ENCODE measurements at places on chromosomes 13 and 19.

DNA sequence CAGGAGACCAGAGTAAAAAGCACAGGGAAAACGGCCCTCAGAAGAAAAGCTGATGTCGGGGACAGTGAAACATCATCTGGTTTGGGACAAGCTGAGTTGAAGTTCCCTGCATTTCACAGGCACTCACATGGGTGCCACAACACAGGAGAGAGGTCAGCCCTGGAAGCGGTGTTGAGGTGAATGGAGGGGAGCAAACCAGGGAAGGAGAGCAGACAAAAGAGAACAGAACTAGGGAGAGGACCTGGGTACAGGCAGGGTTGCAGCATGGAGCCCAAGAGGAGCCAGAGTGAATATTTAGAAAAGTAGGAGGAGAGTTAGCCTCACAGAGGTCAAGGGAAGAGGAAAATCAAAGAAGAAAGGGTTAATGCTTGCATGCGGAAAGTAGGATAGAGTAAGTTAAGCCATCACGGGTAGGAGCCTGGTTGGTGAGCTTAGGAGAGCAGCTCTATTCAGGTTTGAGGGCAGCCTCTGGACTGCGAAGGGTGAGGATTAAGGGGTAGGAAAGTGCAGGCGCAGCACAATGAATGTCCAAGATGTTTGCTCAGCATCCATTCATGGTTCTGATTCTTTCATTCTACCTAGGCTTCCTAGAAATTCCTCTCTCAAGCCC is 15.5 kb downstream of the FAM216B start:
- no peak for DNase-seq

DNA sequence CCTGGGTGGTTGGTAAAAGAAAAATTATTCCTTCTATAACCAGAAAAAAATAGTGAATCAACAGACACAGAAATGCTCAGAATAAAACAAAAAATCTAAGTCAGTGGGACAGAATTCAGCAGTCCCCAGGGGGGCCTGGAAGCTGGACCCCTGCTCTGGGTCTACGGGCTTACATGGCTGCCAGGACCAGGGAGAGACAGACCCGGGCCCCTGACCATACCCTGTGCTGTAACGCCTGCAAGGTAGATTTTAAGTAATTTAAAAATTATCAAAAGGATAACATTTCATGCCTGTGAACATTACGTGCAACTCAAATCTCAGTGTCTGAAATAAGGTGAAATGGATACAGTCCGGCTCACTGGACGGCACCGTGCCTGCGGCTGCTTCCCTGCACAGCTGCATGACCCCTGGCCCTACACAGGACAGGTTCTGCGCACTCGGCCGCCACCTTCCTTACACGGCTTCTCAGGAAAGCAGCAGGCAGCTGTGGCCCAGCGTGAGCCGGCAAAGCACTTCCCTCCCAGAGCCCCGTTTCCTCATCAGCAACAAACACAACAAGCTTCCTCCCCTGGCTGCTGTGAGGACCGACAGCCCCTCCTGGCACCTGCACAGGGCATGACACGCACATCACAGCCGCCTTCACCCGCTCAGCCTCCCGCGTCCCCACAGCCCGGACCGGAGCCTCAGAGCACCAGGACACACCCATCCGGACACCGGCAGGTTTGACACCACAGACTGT is 22.2 kb downstream of the RASA3 start:
- DNase-seq, result peak; percentile 63

GRCh38 chr19:18852648-18853047 is 20.9 kb downstream of the UPF1 start:
- no peak for DNase-seq

DNA sequence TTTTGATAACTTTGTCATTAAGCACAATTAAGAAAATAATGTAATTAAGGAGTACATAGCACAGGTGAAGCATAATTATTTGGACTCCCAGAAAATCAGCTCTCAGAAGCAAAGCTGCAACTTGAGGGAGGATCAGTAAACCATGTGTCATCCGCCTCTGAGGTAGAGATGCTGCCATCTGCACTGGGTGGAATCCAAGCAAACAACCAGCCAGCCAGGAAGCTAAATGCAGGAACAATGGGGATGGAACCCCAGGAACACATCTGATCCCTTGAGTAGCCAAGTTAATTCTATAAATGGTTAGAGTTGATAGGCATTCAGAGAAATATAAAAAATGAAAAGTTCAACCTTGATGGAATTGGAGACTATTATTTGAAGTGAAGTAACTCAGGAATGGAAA is 520.2 kb downstream of the RFC3 start:
- DNase-seq, result no peak

DNA sequence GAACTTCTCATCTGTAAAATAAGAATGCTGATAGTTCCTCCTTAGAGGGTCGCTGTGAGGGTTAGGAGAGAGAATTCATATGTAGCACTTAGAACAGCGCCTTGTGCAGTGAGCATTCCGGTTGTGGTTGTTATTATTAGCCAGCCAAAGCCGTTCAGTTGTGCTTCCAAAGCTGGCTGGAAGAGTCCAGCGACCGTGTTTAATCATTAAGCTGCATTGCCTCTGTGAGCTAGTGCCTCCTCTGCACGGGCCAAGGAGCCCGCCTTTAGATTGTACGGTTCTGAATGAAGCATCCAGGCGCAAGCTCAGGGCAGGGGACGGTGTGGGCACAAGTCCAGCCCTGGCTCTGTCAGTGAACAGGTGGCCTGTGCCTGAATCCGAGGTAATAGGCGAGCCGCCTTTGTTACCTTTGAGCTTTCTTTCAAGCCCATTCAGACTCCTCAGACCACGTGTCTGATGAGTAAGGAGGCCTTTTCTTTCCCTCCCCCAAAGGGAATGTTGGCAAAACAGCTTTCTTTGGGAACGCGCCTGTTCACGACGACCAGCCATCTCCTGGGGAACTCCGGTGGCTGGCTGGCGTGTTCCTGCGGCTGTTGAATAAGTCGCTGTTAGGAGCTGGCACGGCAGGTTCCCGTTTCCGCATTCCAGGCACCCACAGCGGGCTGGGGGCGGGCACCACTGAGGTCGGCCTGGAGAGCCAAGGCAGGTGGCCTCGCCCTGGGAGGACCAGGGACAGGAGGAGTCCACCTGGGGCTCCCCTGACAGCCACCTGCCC is 25.1 kb downstream of the SIPA1L3 start:
- DNase-seq, result peak; percentile 60

DNA sequence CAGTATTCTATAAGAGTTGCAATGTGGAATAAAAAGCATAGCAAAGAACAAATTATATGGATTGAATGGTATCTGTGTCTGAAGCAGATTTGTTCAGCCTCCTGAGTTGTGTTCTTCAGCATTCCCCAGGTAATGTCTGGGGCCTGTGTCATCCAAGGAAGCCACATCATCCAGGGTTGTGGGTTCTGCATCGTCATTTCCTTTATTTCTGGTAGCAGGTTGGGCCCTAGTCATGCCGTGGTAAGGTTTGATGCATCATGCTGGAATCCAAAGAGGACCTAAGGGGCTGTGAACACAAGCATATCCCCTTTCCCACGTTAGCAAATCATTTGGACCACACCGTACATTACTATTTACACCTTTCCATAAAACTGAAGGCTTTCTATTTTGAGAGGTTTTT is 131.0 kb upstream of the ZNF91 start:
- no peak for DNase-seq

DNA sequence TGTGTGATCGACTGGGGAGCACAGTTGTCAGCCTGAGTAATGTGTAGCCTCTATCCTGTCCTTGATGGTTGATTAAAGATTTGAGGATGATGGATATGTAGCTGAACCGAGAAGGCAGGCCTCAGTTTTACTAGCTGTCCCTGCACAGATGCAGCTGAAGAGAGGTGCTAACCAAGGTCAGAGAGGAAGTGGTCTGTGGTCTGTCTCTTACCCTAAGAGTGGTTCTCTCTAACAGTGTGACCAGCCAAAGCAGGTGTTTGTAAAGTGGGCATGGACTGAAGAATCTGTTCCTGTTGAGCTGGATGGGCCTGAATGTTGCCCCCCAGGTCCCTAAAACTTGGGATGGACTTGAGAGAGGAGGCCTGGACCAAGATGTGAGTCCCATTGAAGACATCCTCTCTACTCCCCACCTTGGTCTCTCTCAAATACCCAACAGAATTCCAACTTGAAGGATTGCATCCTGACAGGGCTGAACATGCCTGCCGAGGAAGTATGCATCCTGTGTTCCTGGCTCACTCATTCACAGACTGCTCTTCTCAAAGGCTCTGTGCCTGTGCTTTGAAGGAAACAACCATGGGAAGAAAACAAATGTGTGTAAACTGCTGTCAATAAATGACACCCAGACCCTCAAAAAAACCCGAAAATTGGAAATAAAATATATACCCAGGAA is 223.8 kb downstream of the MAB21L1 start:
- DNase-seq, result no peak

- no peak for DNase-seq
These were observed 54.2 kb upstream of the MYCBP2 start for GRCh38 chr13:77381059-77381458.

All from sciatic nerve (tissue), 2 donors.